ENCODE measurements at places on chromosomes 1 and 21.

DNA sequence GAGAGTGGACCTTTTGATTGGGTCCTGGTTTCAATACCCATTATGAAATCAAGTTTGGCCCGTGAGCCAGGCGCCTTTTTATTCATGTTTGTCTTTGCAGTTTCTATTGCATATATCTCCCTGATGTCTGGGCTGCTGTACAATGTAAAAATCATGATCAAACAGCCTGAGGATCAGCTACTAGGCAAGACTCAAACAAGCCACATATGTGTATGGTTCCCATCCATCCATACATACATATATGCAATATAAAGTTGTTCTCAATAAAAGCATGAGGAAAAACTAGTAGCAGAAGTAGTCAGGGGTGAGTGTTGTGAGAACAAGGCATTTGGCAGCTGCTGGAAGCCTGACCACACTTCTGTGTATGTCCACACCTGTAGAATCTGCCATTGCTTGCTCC is 562.4 kb upstream of the USP24 start:
- DNase-seq = no peak

GRCh38 chr1:202968895-202969295 is 1.8 kb upstream of the CYB5R1 start:
- no peak for DNase-seq

DNA sequence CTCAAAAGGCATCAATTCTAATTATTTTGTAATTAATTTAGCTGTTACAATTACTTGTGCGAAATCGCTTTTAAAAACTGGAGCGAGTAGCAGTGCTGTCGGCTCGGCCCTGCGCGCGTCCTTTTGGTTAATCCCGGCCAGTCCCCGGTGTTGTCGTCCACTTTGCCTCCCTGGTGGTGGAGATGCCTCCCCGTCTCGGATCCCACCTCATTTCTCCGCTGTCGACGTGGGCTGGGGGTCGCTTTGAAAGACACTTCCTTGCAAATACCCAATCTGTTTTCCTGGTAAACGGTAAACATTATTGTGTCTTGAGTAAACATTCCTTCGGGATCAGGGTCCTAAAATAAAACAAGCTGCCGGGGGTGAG is 3.7 kb downstream of the FOXD3 start:
- no peak for DNase-seq

- no peak for DNase-seq
Measured at GRCh38 chr1:5967351-5968160, 24.7 kb downstream of the NPHP4 start.

DNA sequence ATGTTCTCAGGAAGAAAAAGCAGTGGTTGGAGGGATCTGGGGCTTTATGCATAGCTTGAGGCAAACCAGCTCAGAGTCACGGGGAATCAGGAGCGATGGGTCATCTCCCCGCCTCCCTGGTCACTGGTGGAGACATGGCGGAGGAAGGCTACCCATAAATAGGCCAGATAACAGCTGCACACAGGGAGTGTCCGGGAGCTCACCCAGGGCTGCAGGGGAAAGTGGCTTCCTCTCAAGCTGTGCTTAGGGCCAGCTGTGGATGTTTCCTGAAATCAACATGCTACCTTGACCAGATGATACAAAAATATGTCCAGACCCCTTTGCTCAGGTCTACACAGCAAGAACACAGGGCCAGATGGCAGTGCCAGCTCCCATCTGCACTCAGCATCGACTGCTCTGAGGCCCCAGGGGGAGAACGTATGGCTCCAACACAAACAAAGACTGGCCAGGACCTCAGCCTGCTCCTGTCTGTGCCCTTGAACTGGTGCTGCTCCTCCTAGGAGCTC is 27.1 kb upstream of the RERE start:
- DNase-seq = no peak

GRCh38 chr1:110012100-110012780 is 22.2 kb upstream of the STRIP1 start:
- no peak for DNase-seq

- DNase-seq = no peak
Measured at GRCh38 chr1:7558921-7559869, 211.9 kb upstream of the VAMP3 start.

DNA sequence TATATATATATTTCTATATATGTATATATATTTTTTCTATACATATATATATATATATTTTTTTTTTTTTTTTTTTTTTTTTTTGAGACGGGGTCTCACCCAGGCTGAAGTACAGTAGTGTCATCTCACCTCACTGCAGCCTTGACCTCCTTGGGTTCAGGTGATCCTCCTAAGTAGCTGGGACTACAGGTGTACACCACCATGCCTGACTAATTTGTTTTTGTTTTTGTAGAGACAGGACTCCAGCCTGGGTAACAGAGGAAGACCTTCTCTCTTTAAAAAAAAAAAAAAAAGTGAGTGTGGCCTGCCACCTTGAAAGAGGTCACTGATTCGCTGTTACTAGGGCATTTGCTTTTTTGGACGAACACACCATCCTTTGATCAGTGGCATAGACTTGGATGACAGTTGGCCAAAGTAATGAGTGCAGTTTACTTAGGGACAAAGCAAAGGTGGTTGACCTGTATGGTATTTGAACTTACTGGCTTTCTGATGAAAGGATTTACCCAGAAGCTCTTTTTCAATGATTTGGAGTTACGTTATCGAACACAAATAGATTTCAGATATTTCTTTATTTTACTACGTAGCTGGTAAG is 10.8 kb downstream of the SLC25A33 start:
- DNase-seq = no peak

GRCh38 chr1:65112811-65113210 is 35.2 kb upstream of the AK4 start:
- DNase-seq = no peak

DNA sequence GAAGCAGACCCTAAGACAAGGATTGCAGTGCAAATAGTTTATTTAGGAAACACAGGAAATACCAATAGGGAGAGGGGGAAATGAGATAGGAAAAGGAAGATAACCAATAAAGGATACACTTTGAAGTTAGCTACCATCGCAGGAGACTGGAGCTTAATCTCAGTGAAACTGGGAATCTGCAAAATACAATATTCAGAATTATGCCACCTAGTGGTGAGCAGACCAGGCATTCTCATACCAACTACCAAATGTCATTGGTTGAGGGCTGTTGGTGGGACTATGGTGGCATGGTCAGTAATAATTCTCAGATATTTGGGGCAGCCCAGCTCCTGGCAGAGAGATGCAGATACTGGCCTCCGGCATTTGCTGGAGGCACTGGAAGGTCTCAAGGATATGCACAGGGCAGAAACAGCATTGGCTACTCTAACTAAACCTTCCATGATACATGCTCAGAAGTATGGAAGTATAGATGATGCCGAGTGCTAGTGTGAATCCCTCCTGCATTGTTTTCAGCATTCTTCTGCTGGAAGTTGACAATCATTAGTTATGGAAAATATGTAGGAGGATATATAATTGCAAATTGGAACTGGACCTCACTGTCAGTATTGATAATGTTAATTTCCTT is 11.8 kb upstream of the ZFP69B start:
- no peak for DNase-seq

DNA sequence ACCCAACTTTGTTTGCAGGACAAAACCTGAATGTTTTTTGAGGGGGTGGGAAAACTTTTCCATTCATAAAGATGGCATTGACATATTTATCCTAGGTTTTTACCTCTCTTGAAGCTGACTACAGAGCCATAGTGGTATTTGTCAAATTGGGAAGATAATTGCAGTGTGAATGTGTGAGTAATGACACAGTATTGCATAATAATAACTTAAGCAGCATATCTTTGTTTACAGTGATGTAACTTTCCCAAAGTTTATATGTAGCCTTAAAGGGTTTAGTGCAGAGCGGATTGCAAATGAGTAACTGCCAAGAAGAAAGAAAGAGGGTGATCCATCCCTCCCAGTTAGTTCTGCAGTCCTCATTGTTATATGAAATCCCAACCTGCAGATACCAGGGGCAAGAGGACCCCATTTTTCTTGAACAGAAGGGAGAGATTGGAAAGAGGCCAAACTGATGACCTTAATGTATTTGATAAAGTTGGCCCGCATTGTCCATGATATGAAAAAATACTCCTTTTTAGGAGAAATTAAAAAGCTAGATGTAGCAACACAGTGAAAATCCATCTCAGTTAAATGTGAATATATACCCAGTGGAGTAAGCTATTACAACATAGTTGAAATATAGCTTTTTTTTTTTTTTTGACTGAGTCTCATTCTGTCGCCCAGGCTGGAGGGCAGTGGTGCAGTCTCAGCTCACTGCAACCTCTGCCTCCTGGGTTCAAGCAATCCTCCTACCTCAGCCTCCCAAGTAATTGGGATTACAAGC is 23.7 kb upstream of the NFIA start:
- no peak for DNase-seq

- no peak for DNase-seq
Measured at GRCh38 chr1:154843636-154844296, 26.3 kb downstream of the KCNN3 start.

DNA sequence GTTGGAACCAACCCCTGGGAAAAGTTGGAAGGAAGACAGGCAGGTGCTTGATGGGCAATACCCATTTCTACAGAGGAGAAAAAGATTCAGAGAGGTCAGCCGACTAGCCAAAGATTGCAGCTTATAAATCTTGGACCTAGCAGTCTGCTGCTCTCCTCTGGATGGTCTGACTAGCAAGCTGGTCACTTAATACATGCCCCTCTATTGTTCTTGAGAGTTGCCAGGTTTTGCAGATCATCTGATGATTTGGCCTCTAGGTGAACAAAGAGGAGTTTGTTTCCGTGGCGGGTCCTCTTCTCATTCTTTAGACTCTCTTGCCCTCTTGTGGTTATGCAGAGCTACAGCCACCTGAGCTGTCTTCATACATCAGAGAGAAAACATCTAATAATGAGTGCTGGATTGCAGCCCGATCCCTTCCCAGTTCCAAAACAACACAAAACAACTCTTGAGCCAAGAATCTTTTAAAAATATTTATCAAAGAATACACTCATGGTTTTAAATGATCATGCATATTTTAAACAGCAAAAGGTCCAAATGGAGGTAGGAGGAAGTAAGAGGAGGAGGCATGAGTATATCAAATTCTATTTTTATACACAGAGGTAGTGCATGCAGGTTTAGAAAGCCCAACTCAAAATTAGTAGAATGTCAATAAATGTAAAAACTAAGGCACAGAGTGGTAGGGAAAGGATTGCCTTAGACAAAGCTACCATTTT is 115.7 kb downstream of the SLC30A10 start:
- peak; percentile 34 for DNase-seq

- DNase-seq = no peak
Measured at GRCh38 chr1:74858136-74858535, 125.2 kb downstream of the TYW3 start.

- DNase-seq = no peak
Measured at GRCh38 chr1:240174734-240175133, 83.1 kb downstream of the FMN2 start.

- DNase-seq = no peak
Measured at GRCh38 chr1:77929806-77930205, 41.4 kb downstream of the NEXN start.

DNA sequence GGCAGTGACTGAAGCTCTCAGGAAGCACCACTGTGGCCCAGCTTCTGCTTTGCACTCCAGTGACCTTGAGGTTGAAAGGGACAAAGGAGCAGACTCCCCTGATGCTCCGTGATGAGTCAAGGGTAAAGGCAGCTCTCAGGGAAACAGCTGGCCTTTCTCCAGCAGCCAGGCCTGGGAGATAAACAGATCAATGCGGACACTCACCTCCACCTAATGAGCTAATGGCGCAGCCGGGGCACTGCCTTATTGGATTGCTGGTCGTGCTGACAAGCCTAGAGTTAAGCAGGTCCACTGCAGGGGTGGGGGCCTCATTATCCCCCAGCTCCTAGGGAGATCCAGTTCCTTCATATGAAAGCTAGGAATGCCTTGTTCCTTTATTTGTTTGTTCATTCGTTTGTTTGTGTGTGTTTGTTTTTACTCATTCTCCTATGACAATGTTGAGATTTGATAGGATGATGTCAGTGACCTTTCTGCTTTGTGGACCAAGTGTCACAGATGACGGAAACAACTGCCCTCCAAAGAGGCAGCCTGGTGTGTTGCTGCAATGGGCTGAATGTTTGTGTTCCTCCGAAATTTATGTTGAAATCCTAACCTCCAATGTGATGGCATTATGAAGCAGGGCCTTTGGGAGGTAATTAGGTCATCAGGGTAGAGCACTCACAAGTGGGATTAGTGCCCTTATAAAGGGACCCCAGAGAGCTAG is 141.4 kb upstream of the BEND5 start:
- no peak for DNase-seq

- DNase-seq = no peak
Measured at GRCh38 chr1:47409311-47410067, 6.6 kb upstream of the FOXE3 start.

GRCh38 chr1:63950023-63950422 is 176.2 kb downstream of the ROR1 start:
- no peak for DNase-seq

- DNase-seq = no peak
Measured at GRCh38 chr1:58928514-58928913, 144.7 kb upstream of the JUN start.

All from progenitor cell of endocrine pancreas (in vitro differentiated cells).